Activated naive CD8-positive, alpha-beta T cell treated with anti-CD3 and anti-CD28 coated beads, Interleukin-2, amount 10 ng/mL, durations not matched to agents 7 days and 5 days (primary cell): ENCODE measurements at places on chromosomes 2 and 18. TPM values are rescaled to one million over a fixed set of nuclear protein-coding genes. Genes with fewer than 3 reads are reported as not detected.

Gene SP140L
- total RNA-seq: 107 TPM

Gene TAF1B
- 18.8 TPM for total RNA-seq

Gene RND3
- total RNA-seq: not detected

Gene ARHGAP25
- total RNA-seq: 117 TPM

DNA sequence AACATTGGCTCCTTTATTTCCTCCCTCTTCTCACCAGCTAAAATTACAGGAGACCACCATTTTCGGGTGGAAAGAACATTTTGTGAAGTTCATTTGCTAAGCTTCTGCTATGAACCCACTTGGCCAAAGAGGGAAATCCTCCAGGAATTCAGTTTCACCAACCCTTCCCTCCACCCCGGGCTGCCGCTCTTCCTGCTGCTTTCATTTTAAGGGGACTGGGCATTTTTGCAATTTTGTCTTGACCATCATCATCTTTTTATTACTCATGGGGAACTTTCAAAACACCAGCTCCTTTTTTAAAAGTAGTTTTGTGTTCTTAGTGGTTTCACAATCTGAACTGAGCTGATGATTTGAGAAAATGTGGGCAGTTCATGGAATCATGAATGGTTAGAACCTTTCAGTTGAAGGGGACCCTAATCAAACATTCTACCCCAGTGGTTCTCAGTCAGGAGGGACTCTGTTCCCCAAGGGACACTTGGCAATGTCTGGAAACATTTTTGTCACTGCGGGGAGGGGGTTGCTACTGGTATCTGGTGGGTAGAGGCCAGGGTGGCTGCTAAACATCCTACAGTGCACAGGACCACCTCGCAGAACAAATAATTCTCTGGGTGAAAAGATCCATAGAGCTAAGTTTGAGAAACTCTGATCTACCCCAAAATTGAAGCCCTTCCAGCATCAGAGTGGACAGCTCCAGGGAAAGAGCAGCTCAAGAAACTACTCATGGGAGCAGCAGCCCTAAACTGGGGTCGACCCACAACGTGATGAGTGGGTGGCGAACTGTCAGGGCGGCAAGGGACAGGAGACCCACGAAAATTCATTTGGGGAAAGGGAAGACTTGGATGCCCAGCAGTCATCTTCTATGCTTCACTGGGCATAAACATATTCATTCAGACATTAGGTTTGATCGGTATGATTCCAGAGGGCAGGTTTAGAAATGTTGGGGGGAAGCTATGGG lies 92.9 kb downstream of the ACKR3 start:
- no peak for DNase-seq

GRCh38 chr2:61882850-61883249 lies 5.6 kb downstream of the CCT4 start:
- no peak for DNase-seq

GRCh38 chr18:34364699-34365098 lies 140.0 kb upstream of the NOL4 start:
- no peak for DNase-seq

- peak; percentile 22 for DNase-seq
Measured at GRCh38 chr18:49021076-49021432, 70.3 kb upstream of the SMAD7 start.

DNA sequence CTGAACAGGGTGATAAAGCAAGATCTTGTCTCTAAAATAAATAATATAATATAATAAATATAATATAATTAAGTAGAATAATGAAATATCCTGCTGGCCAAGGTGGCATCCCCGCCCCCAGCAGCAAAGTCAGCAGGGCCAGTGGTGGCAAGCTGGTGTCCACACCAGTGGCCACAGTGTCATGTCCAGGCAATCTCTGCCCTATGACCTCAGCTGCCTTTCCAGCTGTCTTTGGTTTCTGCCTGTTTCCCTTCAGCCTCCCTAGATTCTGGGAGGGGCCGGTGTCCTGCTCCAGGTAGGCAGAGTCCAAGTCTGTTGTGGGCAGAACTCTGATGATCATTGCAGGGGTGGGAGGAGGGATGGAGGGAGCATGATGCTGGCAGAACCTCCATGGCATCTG lies 16.2 kb upstream of the STEAP3 start:
- no peak for DNase-seq

DNA sequence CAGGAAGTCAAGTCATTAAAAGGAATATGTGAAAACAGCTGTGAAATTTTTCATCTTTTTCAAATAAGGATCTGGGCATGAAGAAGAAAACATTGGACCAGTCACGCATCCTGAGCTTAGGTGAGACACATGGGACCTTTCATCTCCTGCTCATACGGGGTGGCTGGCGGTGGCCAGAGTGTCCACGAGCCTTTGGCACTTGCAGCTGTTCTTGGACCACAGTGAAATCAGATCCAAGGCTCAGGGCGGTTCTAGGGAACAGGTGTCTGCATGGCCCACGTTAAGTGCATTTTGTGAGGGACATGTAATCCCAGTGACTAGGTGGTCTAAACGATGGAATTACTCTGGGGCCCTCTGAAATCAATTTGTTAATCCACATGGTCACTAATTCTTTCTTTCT lies 212.7 kb upstream of the COPS8 start:
- no peak for DNase-seq
